Stimulated activated CD8-positive, alpha-beta memory T cell treated with anti-CD3 and anti-CD28 coated beads, Interleukin-15, amount 100 ng/mL, for 24 hours (primary cell): ENCODE measurements at places on chromosomes 6 and 20.

DNA sequence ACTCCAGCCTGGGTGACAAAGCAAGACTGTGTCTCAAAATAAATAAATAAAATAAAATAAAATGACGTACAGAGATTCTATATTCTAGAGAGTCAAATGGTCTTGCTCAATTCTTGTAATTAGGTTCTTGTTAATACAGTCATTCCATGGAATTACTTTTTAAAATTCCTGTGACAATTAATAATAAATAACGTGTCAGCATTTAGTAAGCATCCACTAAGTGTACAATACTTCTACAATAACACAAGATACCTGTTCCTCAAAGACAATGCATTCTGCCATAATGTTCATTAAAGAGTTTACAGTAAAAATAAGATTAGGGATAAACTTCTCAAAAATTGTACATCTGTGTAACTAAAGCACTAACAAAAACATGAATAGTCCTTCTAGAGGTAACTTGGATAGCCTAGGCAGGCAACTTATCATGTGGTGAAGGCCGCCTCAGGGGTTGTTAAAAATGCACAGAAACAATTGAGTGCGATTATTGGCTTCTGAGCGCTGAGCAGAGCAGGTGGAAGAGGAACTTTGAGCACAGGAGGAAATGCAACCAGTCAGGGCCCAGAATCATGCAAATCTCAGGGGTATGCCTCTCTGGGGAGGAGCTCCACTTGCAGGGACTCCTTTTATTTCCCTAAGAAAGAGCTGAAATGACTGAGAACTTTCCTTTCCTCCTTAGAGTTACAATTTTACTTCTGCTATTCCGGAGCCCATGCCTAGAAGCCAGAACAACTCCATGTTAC is 37.1 kb downstream of the QRSL1 start:
- DNase-seq = no peak

GRCh38 chr6:82614518-82614917 is 250.9 kb downstream of the TPBG start:
- DNase-seq = no peak

DNA sequence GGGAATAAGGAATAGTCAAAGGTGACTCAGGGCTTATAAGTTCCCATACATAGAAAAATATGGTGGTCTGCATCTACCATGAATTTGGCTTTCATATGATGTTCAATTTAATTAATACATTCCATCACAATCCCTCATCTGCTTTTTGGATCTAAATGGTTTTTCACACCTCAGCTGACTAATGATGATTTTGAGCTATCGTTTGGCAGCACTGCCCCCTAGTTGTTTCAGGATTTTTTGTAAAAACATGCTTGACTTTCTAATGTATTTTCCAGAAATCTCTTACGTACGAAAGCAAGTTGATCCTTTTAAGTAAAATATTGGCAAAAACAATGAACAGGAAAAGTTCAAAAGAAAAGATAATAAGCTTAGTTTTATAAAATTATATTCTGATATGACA is 408.6 kb upstream of the ADGRB3 start:
- DNase-seq = no peak

DNA sequence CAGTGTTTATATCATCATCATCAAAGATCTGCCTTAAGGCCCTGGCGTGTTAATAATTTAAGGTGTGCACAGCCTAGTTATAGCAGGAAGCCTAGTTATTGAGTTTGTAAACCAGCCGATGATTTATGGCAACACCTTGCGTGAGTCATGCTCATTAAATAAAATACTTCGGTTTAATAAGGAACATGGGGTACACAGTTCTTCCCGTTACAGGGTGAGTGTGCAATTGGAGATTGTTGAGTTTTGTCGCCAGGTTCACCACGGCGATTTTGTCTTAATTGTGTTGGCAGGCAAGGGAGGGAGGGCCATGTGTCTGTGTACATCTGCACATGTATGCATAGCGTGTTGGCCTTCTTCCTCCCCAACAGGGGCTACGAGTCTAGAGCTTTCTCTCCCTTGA is 104.0 kb downstream of the TFAP2A start:
- no peak for DNase-seq

GRCh38 chr6:71349395-71349794 is 60.8 kb downstream of the OGFRL1 start:
- DNase-seq = no peak

DNA sequence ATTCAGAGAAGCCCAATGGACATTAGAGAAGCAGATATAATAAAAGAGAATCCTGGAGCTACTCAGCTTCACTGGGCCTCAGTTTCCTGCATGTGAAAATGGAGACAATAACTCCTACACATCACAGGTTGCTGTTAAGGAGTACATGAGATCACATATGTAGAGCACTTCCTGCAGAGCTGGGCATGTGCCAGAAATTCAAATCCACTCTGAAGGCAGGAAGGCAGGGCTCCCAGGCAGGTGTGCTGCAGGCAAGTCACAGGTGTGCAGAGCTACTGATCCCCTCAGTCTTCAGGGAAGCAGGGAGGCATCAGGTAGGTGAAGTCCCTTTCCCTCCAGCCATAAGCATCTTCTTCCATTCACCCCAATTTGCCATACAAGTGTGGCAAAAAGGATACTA is 48.0 kb downstream of the DST start:
- no peak for DNase-seq

DNA sequence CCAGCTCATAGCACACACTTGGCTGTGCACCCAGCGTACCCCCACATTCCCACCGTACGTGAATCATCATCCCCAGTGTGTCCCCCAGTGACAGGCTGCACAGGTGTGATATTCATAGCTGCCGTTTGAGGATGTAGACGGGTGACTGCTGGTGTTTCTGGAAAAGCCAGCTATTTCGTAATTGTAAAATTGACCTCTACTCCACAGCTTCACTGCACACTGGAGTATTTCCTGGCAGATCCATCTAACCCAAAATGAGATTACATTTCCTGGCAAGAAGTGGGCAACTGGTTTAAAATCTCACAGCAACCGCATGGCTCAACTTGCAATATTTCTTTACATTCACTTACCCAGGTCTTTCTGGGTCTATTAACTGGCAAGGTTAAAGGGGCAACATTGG is 30.3 kb downstream of the CD83 start:
- DNase-seq = no peak

- no peak for DNase-seq
Observed at GRCh38 chr6:149075616-149076354, 241.7 kb upstream of the TAB2 start.

DNA sequence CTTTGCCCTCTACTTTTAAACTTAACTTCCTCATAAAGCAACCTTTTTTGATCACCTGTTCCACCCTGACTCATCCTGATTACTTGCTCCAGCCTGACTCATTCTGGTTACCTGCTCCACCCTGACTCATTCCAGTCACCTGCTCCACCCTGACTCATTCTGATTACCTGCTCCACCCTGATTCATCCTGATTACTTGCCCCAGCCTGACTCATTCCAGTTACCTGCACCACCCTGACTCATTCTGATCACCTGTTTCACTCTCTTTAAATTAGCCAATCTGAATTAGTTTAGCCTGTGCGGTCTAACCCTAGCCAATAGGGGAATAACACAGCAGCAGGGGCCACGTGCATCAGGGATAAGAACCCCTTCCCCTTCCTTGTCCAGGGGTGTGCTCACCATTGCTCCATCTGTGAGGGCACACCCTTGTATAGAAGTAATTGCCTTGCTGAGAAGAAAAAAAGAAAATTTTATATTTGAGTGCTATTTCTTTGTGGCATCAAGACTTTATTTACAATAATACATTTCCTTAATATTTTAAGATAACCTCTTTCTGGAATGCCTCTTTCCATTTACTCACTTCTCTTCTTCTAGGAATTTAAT is 17.9 kb downstream of the HLA-G start:
- DNase-seq = no peak

GRCh38 chr6:39420300-39421265 is 98.1 kb upstream of the KCNK16 start:
- DNase-seq = no peak

- DNase-seq = no peak
Observed at GRCh38 chr20:3696200-3696599, 14.4 kb upstream of the ADAM33 start.

DNA sequence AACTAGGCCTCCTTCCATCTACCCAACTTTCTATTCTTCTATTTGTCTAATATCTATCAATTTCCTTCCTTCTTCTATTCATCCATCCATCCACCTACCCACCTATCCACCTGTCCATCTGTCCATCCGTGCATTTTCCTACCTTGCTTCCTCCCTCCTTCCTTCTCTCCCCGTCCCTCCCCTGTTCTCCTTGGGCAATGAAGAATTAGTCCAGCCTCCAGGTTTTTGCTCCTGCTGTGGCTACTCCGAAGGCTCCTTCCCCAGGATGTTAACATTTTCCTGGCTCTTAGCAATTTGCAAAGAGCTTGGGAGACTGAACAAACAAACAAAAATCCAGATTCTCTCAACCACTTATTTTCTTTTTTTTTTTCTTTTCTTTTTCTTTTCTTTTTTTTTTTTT is 81.6 kb downstream of the KCNB1 start:
- no peak for DNase-seq
